Coronary artery (tissue), 2 donors: ENCODE measurements at places on chromosomes 12 and 14.
A peak's percentile ranks its signal among the peaks of the same experiment; 100 is the strongest.

DNA sequence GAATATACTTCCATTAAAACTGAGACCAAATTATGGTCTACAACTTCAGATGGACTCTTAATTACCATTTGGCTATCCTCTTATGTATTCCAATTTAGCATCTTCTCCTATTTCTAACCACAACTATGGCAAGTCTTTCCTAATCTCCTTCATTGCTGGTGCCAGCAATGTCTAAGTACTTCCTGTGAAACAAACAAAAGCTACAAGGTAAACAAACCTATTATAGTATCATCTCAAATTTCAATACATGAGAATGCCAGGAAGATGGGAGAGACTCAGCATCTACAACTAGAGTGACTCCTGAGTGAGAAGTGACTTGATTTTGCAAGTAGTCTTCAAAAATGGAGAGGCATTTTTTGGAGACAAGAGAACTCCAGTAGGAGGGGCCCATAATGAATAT lies 202.9 kb upstream of the ATXN7L3B start:
- DNase-seq = no peak

DNA sequence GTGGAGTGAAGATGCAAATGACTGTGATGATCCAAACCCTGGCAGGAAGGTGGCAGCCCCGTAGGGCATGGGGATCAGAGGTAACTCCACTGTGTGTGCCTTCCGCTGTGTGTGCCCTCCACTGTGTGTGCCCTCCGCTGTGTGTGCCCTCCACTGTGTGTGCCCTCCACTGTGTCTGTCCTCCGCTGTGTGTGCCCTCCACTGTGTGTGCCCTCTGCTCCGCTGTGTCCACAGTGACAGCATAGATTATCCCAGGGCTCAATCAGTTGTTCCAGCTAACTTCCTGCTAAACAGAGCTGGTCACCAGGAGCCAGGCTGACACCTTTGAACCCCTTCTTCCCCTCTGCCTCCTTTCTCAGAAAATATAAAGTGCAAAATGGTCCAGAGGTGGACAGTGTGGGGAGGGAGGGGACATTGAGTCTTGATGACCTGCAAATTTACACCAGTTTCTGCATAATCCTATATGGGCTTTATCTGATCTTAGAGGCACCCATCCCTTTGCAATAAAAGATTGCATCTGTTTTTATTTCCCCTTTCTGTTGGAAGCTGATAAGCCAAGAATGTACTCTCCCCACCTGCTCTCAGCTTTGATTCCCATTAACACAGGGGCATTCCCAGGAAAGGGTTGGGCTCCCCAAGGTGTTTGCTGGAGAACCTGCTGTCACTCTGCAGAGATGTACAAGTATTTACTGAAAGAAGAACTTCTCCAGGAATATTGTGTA lies 21.6 kb upstream of the HNF1A start:
- DNase-seq = no peak

GRCh38 chr12:109572506-109572845 lies 828 bp downstream of the MMAB start:
- DNase-seq = no peak

DNA sequence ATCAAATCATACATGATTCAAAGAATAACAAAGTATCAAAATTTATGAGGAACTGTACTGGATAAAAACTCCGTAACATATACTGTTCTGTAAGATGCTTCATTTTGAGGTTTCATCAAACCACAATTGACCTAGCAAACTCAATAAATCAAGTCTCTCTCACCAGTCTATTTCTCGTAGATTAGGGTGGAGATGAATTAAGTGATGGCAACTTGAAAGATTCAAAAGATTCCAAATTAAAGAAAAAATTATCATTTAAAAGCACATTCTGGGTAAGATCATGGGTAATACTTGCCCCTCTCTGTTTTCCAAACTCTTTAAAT lies 74.4 kb downstream of the PAPLN start:
- DNase-seq = no peak

DNA sequence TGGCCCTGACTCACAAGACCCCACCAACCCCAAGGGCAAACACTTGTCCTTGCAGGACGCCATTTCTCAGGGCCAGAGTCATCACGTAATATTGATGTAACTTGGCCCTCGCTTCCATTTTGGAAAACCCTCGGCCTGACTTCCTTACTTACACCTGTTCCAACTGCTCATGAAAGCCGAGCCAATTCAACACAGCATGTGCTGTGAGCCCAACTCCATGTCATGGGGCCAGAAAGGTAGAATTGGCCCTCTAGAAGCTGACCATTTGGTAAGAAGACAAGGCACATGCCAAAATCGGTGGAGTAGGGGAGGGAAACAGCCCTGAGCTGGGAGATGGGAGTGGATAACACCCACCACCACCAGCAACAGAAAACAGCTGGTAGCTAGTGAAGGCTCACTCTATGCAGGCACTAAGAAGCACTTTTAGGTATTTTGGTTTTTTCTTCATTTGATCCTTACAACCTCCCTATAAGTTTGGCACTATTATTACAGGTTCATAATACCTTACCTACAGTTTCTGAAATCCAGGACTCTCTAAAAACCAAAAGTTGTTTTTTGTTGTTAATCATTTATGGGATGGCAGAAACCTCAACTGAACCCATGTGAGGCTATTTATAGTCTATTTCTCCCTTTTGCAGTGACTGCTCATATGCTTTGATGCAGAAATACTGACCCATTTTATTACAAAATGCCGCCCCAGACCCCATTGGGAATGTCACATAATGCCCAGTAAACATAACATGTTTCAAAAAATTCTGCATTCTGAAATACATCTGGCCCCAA lies 6.5 kb downstream of the TTC7B start:
- DNase-seq = no peak

- no peak for DNase-seq
Measured at GRCh38 chr14:99186956-99187690, 84.9 kb downstream of the BCL11B start.

- peak; percentile 50 for DNase-seq
Measured at GRCh38 chr12:132610866-132611602, 652 bp upstream of the LRCOL1 start.

DNA sequence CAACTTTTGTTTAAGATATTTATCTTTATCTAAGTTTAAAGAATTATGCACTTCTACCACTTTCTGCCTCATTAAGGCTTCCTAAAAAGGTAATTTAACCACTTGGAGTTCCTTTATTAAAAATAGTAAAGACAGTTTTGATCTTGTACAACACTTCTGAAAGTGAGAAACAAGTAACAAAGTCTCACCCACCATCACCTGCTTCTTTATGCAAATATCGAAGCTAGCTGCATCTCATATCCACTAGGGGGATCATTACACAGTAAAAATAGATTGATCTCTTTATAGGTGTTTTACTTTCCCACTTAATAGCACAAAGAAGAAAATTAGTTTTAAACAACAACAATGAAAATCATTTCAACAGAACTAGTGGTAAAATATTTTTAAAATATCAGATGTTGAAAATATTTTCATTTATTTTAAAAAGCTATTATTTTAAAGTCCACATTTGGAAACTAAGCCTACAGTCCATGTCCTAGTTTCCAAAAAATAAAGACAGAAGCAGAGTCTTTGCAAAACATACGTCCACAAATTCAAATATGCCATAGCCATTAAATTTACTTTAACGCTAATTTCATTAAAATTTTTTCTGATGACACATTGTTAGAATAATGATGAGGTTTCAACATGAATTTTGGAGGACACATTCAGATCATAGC lies 160.0 kb upstream of the SOX5 start:
- DNase-seq = no peak

GRCh38 chr14:86973177-86973576 lies 1019.8 kb downstream of the GALC start:
- no peak for DNase-seq

DNA sequence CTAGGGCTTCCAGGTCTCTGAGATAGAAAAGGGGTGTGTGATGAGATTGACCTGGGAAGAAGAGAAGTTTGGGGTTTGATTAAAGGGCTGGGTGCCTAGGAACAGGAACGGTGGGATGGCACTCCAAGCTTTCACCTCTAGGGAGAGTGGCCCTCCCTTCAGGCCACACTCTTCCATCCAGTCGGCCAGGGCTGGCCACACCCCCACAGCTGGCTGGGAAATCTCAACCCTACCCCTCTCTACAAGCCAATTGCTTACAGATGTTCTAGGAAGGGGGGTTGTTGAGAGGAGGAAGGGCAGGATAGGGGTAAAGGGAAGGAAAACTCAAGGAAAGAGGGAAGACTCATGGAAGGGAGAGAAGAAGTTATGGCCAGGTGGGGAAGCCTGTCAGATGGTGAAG lies 6.6 kb upstream of the ITGA5 start:
- peak; percentile 62 for DNase-seq

- no peak for DNase-seq
Measured at GRCh38 chr12:126404293-126404881, 1339.2 kb downstream of the AACS start.

GRCh38 chr12:5081016-5081415 lies 37.3 kb downstream of the KCNA5 start:
- no peak for DNase-seq

DNA sequence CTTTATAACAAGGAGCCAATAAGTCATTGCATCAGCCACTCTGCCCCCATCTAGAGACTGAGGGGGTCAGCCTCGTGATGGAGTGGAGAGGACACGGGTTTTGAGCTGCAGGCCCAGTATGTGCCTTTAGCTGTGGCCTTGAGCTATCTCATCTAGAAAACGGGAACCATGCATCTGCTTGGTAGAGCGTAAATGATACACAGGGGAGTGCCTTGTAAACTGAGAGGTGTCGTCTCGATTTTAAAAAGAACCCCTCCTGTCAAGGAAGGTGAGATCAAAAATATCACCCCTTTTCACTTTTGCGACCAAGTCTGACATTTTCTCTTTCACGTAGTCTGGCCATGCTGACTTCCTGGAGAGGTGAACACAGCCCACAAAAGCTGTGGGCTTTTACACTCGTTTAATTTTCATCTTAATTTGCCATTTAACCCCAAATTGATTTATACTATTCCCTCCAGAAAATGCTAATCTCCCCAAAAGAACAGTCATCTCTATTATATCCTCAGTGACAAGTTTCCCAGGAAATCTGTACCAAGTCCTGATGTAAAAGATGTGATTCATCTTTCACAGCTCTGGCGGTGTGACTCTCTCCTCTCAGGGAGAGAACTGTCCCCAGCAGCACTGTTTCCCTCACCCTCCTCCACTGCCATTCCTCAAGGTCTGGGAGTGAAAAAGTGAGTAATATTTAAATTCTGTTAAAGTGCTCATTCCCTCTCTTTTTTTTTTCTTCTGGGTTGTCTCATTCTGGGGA lies 30.6 kb downstream of the VCPKMT start:
- DNase-seq = no peak
